ENCODE measurements at places on chromosomes 12 and 14.

- no peak for DNase-seq
Measured at GRCh38 chr12:22286569-22286968, 47.9 kb downstream of the ST8SIA1 start.

DNA sequence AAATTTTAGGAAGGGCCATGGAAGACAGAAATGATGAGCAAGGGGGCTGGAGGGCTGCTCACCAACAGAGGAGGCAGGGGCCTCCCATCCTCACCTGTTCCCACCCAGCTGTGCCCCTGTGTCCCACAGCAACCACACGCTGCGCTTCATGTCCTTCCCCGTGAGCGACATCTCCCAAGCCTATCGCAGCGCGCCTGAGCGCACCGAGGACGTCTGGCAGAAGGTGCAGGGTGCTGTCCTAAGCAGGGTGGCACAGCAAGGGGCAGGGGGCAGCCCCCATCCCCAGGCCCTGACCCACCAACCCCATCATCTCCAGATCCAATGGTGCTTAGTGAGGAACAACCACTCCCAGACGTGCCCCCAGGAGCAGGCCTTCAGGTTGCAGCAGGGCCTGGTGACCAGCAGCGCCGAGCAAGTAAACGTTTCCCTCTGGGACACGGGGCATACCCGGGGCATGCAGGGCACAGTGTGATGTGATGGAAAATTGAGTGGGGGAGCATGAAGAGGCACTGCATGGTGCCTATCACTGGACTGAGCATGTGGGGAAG lies 8.1 kb downstream of the CARMIL3 start:
- no peak for DNase-seq

DNA sequence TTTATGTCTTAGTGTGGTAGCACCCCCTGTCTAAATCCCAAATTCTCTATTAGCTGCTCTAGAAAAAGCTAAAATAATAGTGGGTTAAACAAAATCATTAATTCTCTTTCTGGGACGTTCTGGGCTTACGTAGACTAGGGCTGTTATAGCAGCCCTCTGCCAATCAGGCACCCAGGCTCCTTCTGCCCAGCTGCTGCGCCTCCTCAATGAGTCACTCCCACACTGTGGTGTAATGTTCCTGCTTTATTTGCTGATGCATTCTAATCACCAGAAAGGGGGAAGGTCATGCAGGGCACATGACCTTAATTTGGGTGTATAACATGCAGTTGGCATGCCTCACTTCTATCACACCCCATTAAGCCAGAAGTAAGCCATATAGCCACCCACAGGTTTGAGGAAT lies 294.5 kb downstream of the GALC start:
- DNase-seq = no peak

DNA sequence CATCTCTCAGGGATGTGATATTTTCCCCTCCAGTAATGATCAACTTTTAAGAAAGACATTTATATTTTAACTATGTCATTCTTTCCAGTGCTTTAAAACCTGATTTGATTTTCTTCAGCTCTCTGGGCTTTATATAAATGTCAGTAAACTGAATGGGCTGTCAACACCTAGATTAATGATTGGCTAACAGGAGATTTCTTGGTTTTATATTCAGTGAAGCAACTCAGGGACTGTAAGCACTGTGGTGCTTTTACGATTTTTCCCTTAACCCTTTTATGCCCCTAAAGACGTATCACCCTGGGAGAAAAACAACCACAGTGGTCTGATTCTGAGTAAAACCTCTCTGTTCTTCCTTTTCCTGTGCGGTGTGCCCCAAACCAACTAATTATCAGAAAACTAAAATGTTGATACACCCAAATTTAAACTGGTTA lies 38.0 kb downstream of the PTGER2 start:
- DNase-seq = no peak

GRCh38 chr14:21200752-21201461 lies 45.0 kb upstream of the OR5AU1 start:
- DNase-seq = no peak

GRCh38 chr14:52377940-52378339 lies 63.8 kb downstream of the PTGER2 start:
- DNase-seq = no peak

DNA sequence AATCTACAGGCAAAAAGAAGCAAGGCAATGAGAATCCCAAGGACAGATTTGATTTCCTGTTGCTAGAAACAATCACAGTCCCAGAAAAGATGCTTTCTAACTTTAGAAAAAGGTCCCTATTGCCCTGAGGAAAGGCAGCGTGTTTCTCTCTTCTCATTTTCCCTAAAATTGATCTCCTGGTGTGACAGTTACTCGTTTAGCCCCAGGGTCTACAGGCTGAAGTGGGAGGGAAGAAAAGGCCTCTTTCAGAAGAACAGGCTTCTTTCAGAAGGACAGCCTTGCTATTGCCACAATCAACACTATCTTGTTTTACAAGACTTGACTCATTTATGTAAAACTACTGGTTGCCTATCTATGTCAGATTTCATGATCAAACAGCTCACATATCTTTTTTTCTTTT lies 121.8 kb upstream of the OR4E1 start:
- DNase-seq = no peak

DNA sequence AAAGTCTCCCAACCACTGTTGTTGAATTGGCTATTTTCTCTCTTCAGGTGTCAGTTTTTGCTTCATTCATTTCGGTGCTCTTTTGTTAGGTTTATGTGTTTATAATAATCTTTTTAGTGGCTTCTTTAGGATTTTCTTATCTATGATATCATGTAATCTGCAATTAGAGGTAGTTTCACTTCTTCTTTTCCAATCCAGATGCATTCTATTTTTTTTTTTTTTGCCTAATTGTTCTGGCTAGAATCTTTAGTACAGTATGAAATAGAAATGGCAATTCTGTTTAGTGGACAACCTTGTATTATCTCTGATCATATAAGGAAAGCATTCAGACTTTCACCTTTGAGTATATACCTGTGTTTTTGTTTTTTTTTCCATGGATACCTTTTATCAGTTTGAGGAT lies 17.4 kb downstream of the CNOT2 start:
- DNase-seq = no peak

- DNase-seq = no peak
Measured at GRCh38 chr12:71135812-71136176, 22.0 kb downstream of the TSPAN8 start.

- DNase-seq = no peak
Measured at GRCh38 chr12:91538418-91538817, 355.8 kb upstream of the DCN start.

GRCh38 chr12:62931477-62931876 lies 3.5 kb downstream of the PPM1H start:
- no peak for DNase-seq

GRCh38 chr12:31002361-31002725 lies 71.3 kb upstream of the DDX11 start:
- no peak for DNase-seq

- DNase-seq = no peak
Measured at GRCh38 chr12:24226745-24227350, 277.4 kb upstream of the SOX5 start.

DNA sequence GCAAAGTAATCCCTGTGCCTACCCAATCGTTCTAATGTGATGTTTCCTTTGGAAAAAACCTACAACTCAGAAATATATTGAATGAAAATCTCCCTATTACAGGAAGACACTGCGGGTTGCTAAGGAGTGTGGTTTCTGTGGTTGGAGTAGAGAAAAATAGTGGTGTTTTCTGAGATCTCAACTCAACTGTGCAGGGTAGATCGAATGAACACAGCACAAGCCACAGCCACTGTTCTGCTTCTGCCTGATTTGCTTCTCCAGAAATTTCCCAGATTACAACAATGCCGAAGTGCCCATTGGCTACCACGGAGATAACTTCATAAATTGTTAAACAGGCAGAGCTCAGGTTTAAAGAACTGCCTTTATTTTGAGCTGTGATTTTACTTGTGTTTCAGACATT lies 480.4 kb downstream of the DIO2 start:
- no peak for DNase-seq

DNA sequence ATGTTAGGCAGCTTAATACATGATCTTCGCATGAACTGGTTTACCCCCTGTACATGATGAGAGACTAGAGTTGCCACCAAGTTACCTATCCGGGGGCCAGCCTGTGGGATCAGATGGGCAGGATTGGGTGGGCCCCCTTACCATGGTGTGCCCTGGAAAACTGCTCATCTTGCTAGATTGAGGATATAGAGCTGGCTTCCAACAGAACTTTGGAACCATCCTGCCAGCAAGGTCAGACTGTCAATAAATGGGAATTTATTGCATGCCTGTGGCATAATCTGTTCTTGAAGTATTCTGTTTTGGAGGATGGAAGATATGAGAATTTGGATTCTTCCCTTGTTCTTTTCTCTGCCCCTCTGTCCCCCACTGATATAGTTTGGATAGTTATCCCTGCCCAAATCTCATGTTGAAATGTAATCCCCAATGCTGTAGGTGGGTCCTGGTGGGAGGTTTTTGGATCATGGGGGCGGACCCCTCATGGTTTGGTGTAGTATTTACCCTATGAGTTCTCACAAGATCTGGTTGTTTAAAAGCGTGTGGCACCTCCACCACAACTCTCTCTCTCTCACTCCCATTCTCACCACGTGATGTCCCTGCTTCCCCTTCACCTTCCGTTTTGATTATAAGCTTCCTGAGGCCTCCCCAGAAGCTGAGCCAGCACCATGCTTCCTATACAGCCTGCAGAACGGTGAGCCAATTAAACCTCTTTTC lies 3.7 kb upstream of the TM9SF1 start:
- DNase-seq = no peak

- no peak for DNase-seq
Measured at GRCh38 chr14:39488600-39488999, 56.4 kb upstream of the FBXO33 start.

GRCh38 chr12:6894321-6894720 lies 10.3 kb upstream of the LRRC23 start:
- DNase-seq = no peak

GRCh38 chr12:91126516-91126915 lies 15.2 kb upstream of the LUM start:
- no peak for DNase-seq

DNA sequence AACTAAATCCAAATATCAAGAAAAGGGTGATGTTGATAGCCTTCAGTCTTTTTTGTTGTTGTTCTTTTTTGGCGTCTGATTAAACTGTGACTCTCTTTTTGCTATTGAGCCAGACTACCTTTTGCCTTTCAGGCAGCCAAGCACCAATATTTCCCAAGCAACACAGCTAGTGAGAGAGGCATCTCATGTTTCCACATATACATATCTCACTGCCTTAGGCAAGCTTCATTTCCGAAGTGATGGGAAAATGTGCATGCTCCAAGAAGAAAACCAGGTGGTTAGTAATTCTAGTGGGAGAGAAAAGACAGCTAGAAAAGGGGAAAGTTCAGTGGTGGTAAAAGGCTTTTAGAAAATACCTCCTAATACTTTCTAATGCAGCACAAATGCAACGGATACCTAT lies 277.7 kb downstream of the TMTC2 start:
- no peak for DNase-seq

DNA sequence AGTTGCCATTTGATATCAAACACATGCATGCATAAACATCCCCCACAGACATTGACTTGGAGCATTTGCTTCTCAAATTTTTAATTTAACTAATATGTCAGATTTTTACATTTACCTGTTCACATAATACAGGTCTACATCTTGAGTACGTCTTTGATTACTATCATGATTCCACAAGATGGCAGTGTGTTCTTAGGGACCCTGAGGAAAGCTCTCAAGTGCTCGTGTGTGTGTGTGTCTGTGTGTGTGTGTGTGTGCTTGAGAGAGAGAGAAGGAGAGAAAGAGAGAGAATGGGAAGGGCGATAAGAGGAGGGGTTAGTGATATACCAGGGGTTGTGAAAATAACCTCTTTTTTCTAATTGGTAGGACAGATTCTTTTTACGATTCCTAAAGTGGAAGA lies 167.1 kb upstream of the OR4E1 start:
- DNase-seq = no peak

DNA sequence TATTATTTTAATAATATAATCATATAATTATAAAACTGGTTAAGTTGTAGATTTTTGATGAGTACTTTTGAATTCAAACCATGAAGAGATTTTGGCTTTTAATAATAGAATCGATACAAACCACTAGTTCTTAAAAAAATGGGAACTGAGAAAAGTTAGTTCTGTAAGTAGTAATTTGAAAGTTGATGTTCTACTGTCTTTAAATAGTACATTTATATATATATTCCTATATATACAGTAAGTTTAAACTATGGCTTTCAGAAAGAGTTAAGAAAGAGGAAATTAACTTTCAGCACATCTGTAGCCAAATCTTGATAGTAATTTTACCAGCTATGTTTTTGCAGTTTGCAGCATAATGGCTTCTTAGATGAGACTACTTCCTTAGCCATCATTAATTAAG lies 7.8 kb downstream of the LRRK2 start:
- no peak for DNase-seq

GRCh38 chr12:52910248-52910883 lies 5.5 kb upstream of the KRT8 start:
- no peak for DNase-seq

DNA sequence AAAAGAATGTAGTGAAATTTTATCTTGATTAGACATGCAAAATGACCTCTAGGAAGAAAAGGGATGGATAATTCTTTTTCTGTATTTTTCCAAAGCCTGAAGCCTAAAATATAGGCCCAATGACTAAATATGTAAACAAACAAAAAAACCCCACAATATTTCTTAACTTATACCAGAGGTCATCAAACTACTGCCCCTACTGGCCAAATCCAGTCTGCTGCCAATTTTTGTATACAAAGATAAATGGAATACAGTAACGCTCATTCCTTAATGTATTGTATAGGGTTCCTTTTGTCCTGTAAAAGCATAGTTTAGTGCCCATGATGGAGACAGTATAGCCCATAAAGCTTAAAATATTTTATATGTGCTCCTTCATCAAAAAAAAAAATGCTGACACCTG lies 145.7 kb upstream of the ALG10 start:
- no peak for DNase-seq

All from right lung (tissue), 10 donors.